Esophagus muscularis mucosa (tissue), 4 donors: ENCODE measurements at places on chromosomes 16 and 17. TPM values are rescaled to one million over a fixed set of nuclear protein-coding genes. Genes with fewer than 3 reads are reported as not detected.

DNA sequence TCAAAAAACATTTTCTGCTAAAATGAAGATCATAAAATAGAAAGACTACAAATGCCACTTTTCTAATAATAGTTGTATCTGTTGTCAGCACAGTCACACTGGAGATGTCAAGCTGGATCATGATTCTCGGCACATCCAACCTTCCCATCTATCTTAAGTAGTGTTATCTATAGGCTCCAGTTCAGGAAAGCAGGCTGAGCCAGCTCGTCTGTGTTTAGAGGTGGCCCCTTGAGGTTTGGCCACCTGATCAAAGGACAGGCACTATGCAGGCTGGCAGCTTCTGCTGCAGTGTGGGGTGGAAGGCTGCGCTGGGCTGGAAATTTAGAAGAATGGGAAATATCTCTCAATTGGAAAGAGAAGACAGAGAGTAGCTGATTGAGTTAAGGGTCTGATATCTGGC lies 32.4 kb downstream of the SMYD4 start:
- no peak for DNase-seq

- DNase-seq = no peak
Observed at GRCh38 chr16:13611596-13611995, 308.4 kb upstream of the ERCC4 start.

DNA sequence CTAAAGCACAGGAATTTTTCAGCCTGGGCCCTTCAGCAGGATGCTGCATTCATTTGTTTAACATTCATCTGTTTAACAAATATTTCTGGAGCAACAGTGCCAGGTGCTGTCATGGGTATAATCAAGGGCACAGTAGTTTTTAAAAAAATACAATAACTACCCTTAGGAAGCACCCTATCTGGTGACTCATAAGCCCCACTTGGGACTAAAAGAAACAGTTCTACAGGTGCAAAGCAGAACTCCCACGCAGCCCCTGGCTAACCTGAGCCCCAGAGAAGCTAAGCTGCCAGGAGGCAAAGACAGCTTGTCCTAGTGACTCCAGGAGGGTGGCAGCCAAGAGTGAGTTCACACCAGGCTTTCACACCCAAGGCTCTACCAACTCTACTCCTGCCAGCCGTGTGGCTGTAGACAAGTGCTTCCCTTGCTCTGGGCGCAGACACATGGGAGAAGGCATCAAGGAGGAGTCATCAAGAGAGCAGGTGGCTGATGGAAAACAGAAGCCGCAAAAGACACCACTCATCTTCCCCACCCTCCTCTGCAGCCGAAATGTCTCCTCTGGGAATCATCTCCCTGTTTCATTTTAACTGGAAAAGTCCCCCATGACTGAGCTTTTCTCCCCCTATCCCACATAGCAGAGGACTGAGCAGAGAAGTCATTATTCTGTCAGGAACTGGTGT lies 14.4 kb downstream of the CUEDC1 start:
- no peak for DNase-seq

GRCh38 chr17:44012391-44012790 lies 2.4 kb downstream of the TMEM101 start:
- DNase-seq = no peak

DNA sequence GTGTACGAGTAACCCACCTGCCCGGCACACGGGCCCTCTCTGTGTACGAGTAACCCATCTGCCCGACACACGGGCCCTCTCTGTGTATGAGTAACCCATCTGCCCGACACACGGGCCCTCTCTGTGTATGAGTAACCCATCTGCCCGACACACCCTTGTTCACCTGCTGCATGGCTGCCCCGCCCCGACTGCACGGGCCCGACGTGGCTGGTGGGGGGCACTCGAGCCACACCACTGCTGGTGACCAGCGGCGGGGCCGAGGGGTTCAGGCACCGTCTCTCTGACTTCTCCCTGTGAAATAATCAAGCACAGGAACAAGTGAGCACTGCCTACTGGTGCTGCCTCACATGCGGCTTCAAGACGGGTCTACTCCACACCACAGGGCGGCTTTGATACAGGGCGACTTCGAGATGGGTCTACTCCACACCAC lies 22.1 kb downstream of the MAP1LC3B start:
- DNase-seq = no peak

GRCh38 chr17:56913867-56914580 lies at the start of gene TRIM25:
Gene TRIM25, minus strand, starts transcription at chr17:56914049. Its CDS starts 61 bp downstream, at chr17:56913988.
- DNase-seq = peak; percentile 98

DNA sequence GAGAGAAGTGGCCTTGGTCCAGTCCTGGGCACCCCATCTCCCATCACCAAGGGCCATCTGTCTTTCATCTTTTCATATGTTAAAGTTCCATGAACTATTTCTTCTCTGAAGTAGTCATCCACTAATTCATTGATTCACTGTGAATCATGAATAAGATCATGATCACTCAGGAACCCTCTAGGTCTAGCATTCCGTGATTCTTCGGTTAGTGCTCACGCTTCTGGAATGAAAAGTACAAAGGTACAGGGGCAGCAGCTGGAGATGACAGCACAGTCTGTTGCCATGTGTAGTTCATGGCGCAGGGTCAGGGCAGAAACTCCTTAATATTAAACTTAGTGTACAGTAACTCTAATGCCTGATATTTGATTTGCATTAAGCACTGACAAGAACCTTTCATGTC lies 127.1 kb downstream of the CDH13 start:
- no peak for DNase-seq

- DNase-seq = no peak
Observed at GRCh38 chr17:61351745-61352407, 47.8 kb upstream of the TBX2 start.

DNA sequence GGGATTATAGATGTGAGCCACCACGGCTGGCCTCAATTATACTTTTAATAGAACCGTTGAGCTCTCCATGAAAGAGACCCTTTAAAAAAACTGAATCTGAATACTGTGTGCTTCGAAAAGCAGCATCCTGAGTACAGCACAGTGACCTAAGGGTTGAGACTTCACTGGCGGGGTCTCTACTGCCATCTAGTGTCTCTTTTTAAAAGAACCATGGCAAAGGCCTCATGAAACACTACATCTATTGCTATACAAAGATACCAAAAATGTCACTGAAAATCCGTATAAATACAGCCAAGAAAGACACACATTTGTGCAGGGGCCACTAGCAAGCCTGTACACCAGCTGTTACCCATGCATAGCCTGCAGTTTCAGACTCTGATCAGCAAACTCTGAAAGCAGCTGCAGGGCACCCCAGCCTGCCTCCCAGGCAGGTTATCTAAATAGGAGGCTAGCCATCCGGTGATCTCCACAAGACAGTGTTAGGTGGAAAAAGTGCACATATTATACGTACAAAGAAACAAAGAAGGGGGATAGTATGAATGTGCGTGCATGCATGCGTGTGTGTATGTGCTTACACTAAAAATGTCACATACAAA lies 35.3 kb downstream of the NPLOC4 start:
- no peak for DNase-seq

- no peak for DNase-seq
Observed at GRCh38 chr17:42920922-42921321, 20.3 kb downstream of the G6PC1 start.

GRCh38 chr16:31435341-31436220 lies 7.0 kb downstream of the ZNF843 start:
- DNase-seq = no peak

DNA sequence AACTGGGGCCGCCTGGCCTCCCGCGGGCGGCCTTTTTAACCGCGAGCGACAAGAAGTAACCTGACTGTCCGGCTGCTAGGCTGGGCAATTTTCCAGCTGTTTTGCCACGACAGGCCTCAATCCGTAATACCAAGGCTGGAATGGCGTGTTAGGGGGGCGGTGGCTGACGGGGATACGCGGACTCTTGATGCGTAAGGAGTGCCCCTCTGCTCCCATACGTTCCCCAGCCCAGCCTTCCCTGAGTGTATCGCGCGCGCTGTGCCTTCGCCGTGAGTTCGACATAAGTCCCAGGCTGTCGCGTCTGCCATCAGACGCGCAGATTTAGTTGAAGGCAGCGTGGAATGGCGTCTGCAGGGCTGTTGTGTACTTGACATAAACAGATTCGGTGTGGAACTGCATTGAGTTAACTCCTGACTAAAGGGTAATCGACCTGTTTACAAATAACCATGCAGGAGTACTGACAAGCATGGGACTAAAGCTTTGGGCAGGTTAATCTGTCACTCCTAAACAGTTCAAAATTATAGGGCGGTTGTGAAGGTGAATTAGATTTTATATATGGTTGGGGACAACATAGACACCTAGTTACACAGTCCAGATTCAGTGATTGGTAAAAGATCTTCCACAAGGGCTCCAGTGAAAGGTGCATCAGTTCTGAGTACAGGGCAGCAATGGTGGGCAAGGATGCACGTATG lies 16.6 kb upstream of the ERN1 start:
- no peak for DNase-seq

GRCh38 chr17:7307686-7308624 lies 527 bp downstream of the EIF5A start:
- no peak for DNase-seq

DNA sequence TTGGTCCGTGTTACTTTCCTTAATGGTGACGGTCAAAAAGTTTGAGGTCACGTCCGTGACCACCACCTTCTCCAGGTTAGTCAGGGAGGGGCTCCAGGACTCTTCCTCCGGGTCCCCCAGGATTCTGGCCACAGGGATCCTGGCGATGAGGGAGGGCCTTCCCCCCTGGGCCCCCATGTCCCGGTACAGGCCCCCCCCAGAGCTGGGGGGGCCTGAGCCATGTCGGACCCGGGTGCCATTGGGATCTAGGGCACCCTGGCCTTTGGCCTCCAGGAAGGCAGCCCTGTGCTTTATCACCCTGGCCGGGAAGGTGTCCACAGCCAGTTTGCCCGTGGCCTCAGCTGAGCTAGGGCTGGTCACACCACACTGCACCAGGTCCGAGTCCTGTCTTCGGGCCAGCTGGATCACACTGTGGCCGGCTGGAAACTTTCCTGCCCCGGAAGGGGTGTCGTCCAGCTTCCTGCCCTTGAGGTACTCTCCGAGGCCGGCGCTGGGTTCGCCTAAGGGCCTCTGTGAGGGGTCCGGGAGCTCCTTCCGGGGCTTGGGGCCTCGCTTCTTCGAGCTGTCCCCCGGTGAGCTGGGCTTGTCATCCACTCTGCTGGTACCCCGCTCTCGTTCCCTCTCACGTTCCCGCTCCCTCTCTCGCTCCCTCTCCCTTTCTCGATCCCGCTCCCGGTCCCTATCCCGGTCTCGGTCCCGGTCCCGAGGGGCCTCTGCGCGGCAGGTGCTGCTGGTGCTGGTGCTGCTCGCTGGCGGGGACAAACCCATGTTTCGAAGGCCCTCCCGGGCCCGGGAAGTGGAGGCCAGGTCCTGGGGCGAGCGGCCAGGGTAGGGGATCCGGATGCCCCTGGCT lies 2.0 kb downstream of the CBX8 start:
- no peak for DNase-seq

GRCh38 chr16:69725480-69726312 lies 664 bp downstream of the NQO1 start:
- no peak for DNase-seq

- no peak for DNase-seq
Observed at GRCh38 chr16:86625029-86625428, 46.7 kb downstream of the FOXL1 start.

DNA sequence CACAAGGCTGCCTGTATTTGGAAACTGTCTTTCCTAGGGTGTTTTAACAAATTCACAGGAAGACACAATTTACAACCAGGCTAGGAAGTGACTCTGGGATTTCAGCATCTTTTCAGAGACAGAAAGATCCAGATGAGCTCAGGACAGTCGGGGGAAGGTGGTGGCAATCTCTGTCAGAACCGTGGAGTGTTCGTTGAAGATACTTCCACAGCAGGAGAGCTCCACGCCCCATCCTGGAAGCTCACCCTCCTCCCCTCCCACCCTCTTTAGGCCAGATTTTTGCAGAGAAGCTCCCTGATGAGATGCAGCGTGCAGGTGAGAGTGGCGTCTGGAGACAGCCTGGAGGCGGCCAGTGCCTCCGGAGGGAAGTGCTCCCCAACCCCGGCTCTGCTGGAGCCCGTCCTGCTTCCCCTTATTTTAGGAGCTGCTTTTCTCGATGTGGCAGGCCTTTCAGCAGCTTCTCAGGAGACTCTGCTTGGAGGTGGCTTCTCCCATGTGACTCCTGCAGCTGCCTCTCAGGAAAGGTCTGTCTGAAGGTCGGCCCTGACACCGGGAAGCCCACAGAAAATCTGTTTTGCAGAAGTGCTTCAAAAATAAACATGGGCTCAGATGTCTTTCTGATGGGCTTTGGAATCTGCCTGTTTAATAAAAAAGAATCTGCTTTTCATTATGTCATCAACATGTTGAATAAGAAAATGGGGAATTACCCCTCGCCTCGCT lies 186.4 kb upstream of the CHMP6 start:
- DNase-seq = no peak

GRCh38 chr17:67528751-67529436 lies 151.8 kb downstream of the PITPNC1 start:
- DNase-seq = peak; percentile 93

DNA sequence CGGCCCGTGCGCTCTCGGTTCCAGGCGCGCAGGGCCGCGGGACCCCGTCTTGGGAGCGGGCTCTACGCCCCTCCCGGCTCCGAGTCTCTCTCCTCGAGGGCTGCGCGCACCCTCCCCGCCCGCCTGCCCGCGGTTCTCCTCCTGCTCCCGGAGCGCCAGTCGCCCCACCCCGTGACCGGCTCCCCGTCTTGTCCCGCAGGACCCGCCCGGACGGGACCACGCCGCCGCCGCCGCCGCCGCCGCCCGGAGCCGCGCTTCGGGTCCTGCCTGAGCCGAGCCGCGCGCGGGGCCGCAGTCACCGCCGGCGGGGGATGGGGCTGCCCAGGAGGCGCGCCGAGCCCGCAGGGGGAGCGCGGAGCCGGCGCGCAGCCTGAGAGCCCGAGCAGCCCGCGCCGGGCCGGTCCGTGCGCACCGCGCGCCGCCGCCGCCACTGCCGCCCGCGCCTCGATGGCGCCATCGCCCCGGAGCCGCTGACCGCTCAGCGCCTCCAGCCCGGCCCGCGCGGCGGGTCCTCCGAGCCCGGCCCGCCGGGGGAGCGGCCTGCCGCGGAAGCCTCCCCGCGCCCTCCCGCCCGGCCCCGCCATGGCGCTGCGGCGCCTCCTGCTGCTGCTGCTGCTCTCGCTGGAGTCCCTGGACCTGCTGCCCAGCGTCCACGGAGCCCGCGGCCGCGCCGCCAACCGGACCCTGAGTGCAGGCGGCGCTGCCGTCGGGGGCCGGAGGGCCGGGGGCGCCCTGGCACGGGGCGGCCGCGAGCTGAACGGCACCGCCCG lies at the start of gene SHISA6:
SHISA6 (plus strand) TSS at position 373 of the 770 bp plus-strand sequence.
- no peak for DNase-seq

- DNase-seq = no peak
Observed at GRCh38 chr17:159609-160008, 21.8 kb downstream of the DOC2B start.

PLLP gene
- 7.4 TPM for total RNA-seq

MYL4 gene
- total RNA-seq = not detected

CCDC78 gene
- 0.33 TPM for total RNA-seq

UQCRC2 gene
- total RNA-seq = 209 TPM

KRT20 gene
- total RNA-seq = not detected

GUCY2D gene
- 1.1 TPM for total RNA-seq

HOXB8 gene
- total RNA-seq = not detected

CMTM4 gene
- total RNA-seq = 19.8 TPM

KRT13 gene
- total RNA-seq = not detected

TP53TG3B gene
- total RNA-seq = not detected

APOH gene
- total RNA-seq = not detected

WFIKKN2 gene
- total RNA-seq = 0.71 TPM

CACNG3 gene
- total RNA-seq = not detected
